ENCODE measurements at places on chromosomes 12 and 14.

DNA sequence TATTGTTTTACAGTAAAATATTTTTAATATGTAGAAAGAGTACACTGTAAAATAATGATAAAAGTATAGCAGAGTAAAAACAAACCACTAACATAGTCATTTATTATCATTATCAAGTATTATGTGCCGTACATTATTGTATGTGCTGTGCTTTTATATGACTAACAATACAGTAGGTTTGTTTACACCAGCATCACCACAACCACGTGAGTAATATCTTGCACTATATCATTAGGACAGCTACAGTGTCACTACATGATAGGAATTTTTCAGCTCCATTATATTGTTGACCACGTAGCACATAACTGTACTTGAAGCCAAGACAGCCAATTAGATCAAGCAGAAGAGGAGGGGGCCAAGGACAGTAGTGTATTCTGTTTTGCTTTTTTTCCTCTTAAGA is 415.4 kb downstream of the RAD51B start:
- DNase-seq = no peak

DNA sequence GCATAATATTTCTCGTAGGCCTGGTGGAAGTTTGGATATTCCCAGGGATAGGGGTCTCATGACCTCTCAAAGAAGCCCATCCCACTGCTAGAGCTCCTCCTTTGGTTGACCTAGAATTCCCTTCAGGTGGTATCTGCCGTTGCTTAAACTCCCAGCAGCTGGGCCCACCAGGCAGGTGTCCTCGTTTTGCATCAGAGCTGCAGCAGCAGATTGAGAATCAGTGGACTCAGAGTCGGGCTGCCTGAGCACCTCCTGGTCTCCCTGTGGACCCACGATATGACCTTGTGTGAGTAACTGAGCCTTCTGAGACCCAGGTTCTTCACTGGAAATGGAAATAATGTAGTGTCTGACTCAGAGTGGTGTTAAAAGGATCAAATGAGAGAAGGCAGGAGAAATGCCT is 132.7 kb downstream of the PAPOLA start:
- no peak for DNase-seq

GRCh38 chr12:51620448-51620847 is 29.4 kb downstream of the SCN8A start:
- no peak for DNase-seq

GRCh38 chr14:33836203-33836899 is 114.5 kb downstream of the EGLN3 start:
- no peak for DNase-seq

DNA sequence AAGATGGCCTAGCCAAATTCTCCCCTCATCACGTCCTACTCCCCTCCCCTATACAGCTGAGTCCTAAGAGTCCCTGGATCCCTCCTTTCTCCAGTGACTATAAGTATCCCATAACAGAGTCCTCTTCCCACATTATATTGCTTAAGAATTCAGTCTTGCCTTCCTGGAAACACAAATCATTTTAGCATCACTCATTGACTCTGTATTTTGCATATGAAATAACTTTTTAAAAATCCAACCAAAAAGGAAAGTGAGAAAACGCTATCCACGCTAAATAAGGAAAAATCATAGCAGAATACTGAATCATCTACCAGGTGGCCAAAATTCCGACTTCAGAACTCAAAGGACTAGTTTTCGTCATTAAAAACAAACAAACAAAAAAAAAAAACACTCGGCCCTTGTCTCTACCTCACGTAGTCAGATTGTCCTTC is 130.2 kb downstream of the GCH1 start:
- no peak for DNase-seq
